ENCODE measurements at places on chromosomes 5 and 9.
A peak's percentile ranks its signal among the peaks of the same experiment; 100 is the strongest.

DNA sequence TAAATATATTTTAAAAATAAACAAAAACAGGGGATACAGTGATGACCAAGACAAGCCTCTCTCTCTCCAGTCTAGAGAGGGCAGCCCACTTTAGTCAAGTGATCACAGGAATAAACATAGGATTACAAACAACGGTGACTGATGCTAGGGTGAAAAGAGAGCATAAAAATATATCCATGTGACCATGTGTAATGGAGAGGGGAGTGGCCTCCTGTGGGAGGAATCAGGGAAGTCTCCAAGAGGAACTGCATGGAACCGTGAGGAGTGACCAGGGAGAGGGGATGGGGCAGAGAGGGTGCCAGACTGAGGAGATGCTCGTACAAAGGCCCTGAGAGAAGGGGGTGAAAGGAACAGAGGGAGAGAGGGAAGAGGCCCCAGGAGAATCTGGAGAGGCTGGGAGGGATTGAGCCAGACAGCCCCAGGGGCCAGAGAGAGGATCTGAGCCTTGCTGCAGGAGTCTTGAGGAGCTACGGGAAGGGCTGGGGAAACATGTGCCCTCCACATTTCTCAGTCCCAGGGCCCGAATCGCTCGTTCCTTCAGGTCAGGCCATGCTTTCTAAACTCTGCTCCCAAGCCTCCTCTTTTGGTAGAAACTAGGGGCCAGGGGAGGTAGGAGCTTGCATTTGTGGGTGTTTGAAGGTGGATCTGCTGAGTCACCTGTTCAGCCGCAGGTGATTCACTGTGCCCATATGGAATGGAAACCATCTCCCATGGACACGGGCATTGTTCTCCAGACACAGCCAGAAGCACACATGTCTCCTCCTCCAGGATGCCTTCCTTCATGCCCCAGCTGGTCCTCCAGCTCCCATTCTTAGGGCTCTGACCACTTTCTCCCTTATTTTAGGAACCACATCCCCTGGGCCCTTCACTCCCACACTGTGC is 63.8 kb downstream of the PAX5 start:
- DNase-seq: no peak

DNA sequence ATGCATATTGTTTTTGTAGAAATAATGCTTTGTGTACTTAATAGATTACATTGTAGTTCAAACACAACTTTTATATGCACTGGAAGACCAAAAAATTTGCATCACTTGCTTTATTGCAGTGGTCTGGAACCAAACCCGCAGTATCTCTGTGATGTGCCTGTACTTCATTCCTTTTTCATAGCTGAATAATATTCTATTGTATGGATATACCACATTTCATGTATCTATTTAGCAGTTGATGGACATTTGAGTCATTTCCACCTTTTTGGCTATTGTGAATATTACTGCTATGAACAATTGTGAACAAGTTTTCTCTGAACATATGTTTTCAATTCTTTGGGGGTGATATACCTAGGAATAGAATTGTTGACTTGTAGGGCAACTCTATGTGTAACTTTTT is 40.1 kb downstream of the ITGA1 start:
- no peak for DNase-seq

GRCh38 chr5:95842854-95843544 is 20.5 kb upstream of the GLRX start:
- DNase-seq: peak; percentile 15

- no peak for DNase-seq
These were observed 39.2 kb upstream of the EQTN start for GRCh38 chr9:27336126-27336525.

Measured in LoVo (cell line).